ENCODE measurements at places on chromosomes 3 and 15.

DNA sequence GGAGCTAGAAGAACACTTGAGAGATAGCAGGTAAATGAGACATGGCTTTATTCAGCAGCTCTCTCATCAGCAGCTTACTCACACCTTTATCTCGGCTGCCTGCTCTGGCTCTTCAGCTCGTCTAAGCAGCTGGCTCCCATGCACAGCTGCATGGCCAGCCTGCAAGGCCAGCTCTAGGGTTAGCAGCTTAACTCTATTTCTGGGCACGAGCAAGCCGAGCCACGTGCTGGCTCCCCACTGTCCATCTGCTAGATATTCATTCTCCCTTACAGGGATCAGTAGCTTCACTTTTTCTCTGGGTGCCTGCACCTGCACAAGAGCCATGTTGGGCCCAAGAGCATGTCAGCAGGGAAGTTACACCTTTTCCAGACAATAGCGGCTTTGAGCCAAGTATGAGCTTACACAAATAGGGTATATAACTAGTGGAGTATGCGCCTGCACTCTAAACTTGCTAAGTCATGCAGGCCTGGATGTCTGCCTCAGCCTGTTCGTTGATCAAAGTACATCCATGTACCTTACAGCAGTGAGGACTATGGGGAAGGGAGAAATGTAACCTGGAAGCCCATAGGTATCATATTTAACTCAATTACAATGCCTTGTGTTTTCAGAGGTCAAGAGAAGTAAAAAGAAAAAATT lies 174.9 kb upstream of the SNTN start:
- DNase-seq, result no peak

- no peak for DNase-seq
These were observed 144.3 kb downstream of the TJP1 start for GRCh38 chr15:29677871-29678461.

GRCh38 chr3:43512754-43513404 lies 108.9 kb downstream of the ANO10 start:
- peak; percentile 3 for DNase-seq

- DNase-seq, result no peak
These were observed 4.4 kb upstream of the TPM1 start for GRCh38 chr15:63037976-63038720.

DNA sequence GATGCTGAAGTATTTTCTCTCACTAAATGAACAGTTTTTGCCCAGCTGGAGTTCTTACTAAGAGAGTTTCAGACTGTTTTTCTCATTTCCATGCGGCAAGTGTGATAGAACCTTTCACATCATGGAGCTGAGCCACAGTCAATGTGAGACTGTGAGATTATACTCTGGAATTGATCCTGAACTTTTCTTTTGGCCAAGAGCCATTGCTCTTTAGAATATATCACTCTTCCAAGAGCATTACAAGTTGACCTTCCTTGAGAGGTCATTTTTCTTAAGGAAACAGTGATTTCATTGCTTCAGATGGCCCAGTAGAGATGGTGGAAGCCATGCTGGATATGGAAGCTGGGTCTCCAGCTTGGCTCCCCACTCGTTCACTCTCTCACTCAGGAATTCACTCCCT lies 212.9 kb upstream of the UMPS start:
- DNase-seq, result no peak

DNA sequence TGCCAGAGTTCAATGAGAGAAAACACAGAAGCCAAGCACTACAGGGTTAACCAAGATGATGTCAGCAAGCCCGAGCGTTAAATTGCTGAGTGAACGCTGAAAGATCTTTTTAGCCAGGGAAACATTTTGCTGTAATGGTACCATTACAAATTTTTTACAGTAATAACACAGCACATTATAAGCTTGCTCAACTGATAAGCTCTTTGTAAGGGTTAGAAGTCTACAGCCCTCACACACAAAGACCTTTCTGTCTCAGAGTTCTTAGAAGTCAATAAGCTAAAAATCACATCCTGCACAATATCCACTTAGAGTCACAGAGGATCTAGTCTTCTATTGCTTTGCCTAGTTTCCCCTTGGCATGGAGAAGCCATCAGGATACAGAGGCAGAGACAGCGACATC lies 29.9 kb downstream of the CHSY1 start:
- DNase-seq, result no peak

- no peak for DNase-seq
These were observed 17.1 kb downstream of the RBP1 start for GRCh38 chr3:139522421-139522820.

- no peak for DNase-seq
These were observed 181.6 kb downstream of the ADAMTSL3 start for GRCh38 chr15:83835479-83835878.

DNA sequence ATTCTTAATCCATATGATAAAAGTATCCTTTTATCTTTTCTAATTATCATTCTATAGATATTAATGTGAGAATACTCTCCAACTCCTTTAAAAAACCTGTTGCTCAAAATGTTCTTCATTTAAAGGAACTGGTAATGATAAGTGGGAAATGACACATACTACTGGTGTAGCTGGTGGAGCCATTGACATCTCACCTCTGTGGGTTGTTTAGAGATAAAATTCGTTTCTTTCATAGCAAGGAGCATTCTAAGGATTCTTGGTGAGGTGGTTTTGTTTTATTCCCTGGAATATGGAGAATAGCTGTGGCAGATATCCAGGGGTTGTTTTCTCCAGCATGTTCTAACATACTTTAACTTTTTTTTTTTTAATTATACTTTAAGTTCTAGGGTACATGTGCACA lies 299.8 kb upstream of the THBS1 start:
- no peak for DNase-seq

DNA sequence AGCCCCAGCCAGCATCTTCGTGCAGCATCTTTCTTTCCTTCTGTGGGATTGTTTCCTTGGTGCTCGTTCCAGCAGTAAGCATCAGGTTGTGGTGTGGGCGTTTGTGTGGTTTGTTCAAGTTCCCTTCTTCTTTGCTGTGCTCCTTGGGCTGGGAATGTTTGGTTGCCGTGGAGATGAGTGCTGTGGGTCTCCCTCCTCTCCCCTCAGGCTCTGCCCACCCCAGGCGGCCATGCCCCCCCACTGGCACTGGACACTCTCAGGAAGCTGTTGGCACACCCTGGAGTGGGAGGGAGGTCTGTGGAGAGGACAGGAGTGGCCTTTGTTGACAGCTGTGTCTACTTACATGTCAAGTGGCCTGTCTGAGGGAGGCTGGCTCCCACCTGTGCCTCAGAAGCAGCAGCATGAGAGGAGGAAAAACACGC lies 46.5 kb upstream of the SACM1L start:
- peak; percentile 60 for DNase-seq

DNA sequence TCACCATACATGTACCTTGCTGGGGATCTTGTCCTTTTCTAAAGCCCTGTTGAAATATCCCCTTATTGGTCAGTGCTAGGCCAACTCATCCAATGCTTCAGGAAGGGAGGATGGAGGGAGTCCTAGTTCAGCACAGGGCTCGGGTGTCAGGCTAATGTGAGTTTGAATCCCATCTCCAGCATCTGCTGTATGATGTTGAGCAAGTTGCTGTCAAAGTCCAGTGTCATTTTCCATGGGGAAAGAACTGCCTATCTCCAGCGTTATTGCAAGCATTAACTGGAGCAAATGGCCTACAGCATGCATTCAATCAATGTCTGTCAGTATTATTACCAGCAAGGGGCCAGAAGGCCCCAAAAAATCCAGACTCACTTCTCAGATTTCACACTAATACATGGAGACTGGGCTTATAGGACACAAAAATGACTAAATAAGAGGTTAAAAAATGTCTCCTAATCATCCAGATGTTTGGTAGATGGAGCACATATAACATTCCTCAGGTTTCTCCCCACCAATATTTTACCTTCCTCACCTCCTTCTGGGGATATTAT lies 40.8 kb downstream of the SRGAP3 start:
- DNase-seq, result no peak

GRCh38 chr3:153967260-153967659 lies 153.9 kb upstream of the ARHGEF26 start:
- DNase-seq, result no peak

DNA sequence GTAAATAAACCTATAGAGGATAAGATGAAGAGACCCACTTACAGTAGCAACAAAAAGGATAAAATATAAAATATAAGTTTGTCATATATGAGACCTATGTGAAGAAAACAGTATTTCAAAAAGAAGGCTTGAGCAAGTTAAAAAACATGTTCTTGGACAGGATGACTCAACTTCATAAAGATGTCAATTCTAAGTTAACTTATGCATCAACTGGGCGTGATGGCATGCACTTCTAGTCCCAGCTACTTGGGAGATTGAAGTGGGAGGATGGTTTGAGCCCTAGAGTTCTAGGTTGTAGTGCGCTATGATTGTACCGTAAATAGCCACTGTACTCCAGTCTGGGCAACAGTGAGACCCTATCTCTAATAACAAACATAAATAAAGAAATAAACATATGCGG lies 59.7 kb downstream of the PDCD6IP start:
- DNase-seq, result no peak

GRCh38 chr15:50544368-50544767 lies 2.1 kb downstream of the USP50 start:
- DNase-seq, result no peak

DNA sequence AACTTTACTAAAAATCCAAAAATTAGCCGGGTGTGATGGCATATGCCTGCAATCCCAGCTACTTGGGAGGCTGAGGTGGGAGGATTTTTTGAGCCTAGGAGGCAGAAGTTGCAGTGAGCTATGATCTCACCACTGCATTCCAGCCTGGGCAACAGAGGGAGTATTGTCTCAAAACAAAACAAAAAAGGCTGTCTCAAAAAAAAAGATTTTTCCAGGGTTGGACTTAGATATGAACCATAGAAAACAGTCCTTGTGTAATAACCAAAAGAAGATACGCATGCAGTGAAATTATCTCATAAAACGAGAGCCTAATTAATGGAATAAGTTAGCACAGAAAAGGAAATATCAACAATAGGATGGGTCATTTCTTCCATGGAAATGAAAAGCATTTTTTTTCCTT lies 320.4 kb upstream of the RASGRP1 start:
- DNase-seq, result no peak

DNA sequence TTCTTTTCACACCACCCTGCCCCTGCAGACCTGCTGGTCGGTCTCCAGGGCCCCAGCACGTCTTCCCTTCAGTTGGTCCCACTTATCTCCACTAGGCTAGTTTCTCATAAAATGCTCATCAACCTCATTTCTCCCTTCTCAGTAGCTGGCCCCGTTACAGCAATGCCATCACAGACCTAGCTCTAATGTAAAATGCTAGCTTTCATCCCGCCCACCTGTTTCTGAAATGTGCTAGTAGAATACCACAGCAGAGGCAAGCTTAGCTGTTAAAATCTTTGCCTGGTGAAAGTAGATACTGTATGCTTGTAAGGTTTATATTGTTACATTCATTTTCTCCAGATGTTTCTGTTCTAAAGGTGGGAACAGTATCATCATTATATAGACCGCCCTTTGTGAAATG lies 13.1 kb downstream of the MKRN2OS start:
- no peak for DNase-seq

GRCh38 chr15:60408463-60408981 lies 10.7 kb upstream of the ANXA2 start:
- peak; percentile 75 for DNase-seq

GRCh38 chr3:116614795-116615362 lies 94.7 kb upstream of the TUSC7 start:
- DNase-seq, result no peak

- DNase-seq, result no peak
These were observed 189.0 kb downstream of the STT3B start for GRCh38 chr3:31721676-31722075.

GRCh38 chr3:137525471-137525870 lies 238.6 kb upstream of the SOX14 start:
- DNase-seq, result no peak

DNA sequence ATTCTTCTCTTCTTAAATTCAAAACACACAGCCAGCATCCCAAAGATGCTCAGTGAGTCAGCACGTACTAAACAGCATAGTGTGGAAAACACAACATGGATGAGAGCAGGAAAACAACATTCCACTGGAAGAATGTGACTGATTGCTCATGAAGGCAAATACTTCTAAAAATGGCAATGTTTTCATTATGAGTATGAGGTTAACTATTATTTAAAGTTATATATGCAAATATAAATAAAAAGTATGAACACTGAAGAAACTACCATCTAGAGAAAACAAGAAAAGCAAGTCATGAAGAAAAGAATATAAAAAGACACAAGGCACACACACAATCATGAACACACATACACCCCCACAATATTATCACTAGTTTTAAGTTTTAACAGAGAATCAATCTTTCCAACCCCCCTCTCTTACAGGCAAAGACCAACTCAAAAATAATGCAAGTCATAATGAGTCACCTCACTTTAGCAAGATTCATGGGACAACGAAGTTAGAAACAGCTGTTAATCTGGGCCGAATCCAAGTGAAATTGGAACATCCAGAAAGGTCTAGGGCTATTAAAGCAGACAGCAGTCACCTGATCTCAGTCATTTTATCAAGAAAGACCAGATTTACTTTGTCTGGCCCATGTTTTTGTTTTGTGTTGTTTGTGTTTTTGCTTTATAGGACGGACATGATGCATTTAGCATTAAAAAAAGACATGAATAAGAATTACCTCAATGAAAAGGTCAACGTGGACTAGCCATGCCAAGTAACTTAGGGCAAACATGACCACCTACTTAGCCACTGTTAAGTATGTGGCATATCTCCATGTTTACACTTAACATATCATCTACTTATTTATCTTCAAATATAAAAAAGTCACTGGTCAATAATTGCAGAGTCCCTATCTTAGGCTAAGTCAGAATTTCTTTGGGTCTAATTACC lies 18.1 kb downstream of the GBE1 start:
- DNase-seq, result peak; percentile 98

GRCh38 chr3:139529662-139530061 lies 9.9 kb downstream of the RBP1 start:
- no peak for DNase-seq

- no peak for DNase-seq
These were observed 16.0 kb upstream of the C3orf38 start for GRCh38 chr3:88133711-88134263.

Measured in fibroblast of gingiva (primary cell).